ENCODE measurements at places on chromosomes 2 and 18. TPM values are rescaled to one million over a fixed set of nuclear protein-coding genes. Genes with fewer than 3 reads are reported as not detected.

DNA sequence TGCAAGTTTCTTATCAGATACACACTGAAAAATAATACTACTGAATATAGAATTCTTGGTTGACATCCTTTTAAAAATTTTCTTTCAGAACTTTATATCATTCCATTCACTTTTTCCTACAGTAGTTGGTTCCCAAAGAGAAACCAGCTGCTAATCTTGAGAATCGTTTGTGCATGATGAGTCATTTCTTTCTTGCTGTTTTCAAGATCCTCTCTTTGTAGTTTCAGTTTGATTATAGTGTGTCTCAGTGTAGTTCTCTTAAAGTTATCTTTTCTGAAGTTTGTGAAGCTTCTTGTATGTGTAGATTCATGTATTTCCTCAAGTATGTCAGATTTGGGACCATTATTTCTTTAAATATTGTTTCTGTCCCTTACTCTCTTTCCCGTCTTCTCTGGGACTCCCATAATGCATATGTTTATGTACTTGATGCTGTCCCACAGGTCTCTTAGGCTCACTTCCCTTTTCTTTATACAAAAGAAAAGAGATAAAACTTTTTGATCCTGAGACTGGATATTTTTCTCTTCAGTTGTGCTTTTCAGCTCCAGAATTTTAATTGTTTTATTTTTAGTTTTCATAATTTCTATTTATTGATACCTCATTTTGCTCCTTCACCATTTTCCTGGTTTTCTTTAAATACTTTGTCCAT lies 801.0 kb downstream of the TDRD15 start:
- no peak for DNase-seq

DNA sequence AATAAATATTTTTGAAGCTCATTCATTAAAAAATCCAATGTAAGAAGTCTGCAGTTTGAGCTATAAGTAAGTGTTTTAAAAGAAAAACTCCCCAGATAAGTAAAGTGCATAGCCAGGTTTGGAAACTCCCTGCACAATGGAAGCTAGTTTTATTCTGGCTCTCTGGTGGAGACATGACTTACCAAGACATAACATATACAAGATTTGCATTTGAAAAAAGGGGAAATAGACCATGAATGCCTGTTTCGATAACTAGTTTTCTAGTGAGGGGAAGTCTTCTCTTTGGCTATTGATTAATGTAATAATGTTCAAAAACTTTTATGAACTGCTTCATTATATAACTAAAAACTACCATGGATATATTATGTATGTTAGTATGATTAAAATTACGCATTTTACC lies 435.2 kb downstream of the ARHGAP15 start:
- DNase-seq: no peak

Gene LHCGR
- not detected for total RNA-seq

DNA sequence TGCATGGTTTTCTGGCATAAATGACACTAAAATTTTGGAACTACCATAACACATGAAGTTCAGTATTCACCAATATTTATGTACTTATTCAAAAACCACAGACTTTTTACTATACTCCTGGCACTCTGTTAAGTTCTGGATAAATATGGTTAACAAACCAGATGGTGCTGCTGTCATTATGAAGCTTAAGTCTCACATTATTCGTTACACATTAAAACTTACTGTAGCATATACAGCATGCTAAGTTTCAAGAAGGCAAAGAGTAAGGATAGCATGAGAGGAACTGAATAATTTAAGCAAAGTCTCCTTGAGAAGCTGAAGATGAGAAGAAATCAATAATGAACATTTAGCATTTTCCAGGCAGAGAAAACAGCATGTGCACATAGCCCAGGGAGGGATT lies 929.5 kb downstream of the NRXN1 start:
- DNase-seq: no peak

Gene GALNT13
- total RNA-seq: not detected

GRCh38 chr2:11343650-11344341 lies 640 bp downstream of the ROCK2 start:
- peak; percentile 37 for DNase-seq

GRCh38 chr2:156083763-156084493 lies 248.6 kb downstream of the NR4A2 start:
- no peak for DNase-seq

DNA sequence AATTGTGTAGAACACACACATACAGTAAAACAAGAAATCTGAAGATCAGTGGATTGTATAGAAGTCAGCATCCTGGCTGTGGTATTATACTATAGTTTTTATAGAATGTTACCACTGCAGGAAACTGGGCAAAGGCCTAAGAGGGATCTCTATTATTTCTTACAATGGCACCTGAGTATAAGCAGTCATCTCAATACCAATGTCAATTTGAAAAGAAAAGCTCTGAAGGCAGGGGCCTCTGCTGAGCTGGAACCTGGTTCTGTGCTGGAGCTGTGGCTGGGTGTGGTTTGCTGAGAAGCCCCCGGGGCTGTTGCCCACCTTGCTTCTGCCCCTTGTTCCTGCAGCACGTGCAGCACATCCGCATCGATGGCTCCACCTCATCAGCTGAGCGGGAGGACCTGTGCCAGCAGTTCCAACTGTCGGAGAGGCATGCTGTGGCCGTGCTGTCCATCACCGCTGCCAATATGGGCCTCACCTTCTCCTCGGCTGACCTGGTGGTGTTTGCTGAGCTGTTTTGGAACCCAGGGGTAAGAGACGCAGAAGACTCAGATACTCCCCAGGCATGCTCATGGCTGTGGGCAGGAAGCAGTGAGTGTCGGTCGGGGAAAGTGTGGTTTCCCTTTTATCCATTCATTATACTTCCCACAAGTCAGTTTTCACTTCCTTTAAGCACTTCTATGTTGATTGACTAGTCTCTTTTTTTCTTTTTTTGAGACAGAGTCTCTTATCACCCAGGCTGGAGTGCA lies 23.5 kb upstream of the RPL37A start:
- DNase-seq: peak; percentile 46

DNA sequence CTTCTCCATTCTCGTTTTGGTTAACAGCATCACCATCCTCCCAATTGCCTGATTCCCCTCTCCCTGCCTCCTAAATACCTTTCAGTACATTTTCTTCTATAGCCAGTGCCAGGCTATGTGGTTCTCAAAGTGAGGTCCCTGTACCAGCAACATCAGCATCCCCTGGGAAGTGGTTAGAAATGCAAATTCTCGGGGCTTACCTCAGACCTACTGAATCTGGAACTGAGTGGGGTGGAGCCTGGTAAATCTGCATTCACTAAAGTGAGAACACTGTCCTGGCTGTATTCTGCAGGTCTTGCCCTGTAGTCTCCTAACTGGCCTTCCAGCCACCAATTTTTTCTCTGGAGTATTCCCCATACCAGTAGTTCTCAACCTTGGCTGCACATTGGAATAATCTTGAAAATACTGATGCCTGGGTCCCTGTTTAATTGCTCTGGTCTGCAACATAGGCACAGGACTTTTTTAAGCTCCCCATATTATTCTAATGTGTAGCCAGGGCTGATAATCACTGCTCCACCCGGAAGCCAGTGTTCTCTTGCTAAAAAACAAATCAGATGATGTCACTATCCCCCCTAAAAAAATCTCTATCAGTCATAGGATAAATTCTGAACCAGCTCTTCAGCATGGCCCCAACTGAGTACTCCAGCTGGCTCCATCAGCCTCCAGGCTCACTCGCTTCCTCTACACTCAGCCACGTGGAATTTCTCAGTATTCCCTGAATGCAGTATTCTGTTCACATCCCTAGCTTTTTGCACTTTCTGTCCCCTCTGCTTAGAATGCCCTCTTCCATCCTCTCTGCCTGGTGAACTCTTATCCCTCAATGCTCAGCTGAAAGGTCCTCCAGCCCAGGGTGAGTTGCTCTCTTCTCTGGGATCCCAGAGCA lies 98.4 kb downstream of the CDK15 start:
- no peak for DNase-seq

Gene SAG
- total RNA-seq: not detected

Gene SERPINB11
- total RNA-seq: not detected

- DNase-seq: no peak
These were observed 59.0 kb downstream of the TACR1 start for GRCh38 chr2:75140288-75140687.

- DNase-seq: no peak
These were observed 15.5 kb downstream of the GTF2A1L start for GRCh38 chr2:48633143-48633542.

DNA sequence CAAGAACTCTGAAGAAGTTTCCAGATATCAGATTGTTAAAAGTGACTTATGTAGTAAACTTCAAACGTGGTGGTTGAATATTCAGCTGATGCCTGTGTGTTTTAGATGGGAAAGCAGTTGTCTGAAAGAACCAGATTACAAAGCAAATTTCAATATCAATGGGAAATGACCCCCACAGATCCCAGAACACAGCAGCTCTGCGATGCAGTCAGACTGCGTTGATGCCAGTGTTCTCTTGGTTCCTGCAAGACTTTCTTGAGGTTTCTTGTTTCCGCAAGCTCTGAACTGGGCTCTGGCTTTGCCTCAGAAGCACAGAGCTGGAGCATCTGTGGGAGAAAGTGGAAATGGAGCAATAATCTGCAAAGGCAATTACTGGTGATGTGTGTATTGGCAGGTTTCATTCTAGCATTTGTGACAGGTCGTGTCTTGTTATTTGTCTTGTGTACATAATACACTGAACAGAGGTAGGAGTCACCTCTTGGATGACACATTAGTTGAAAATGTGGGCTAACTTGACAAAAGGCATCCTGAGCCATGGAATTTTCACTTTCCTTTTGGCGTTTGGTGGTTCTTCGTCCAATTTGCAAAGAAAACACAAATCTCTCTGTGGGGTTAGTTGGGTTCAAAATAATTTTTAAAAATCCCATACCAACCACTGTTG lies 10.8 kb upstream of the LYPD6B start:
- no peak for DNase-seq

GRCh38 chr2:102801098-102801718 lies 39.4 kb downstream of the TMEM182 start:
- no peak for DNase-seq

Gene CD207
- total RNA-seq: not detected

GRCh38 chr18:43714343-43715010 lies 437.2 kb upstream of the SYT4 start:
- DNase-seq: no peak

Gene SPC25
- 52.2 TPM for total RNA-seq

Gene UGT1A6
- total RNA-seq: not detected

- DNase-seq: no peak
These were observed 390.7 kb downstream of the METTL4 start for GRCh38 chr18:2180586-2180985.

Gene LOXL3
- total RNA-seq: 0.15 TPM

GRCh38 chr2:48574353-48575287 lies 43.0 kb upstream of the GTF2A1L start:
- no peak for DNase-seq

GRCh38 chr2:195322324-195322723 lies 334.7 kb upstream of the SLC39A10 start:
- DNase-seq: no peak

Gene ZDBF2
- 9.7 TPM for total RNA-seq

- DNase-seq: no peak
These were observed 223.6 kb downstream of the CDH20 start for GRCh38 chr18:61556862-61557261.

DNA sequence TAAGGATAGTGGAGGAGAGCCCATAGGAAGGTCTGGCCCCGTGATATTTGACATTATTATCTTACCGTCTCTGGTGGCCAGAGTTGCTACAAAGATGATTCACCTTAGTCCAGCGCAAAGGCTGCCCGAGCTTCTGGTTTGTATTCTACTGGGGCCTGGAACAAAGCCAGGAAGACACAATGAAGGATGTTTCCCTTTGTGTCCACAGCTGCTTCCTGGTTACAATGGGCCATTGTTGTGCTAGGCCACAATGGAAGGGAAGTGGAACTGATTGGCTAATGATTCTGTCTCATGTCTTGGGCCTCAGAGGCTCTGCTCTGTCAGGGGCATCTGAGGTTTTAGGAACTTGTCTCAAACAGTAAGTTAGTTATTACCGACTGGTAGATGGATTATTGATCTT lies 132.2 kb downstream of the TDRD15 start:
- no peak for DNase-seq

GRCh38 chr2:229701062-229701461 lies 13.3 kb downstream of the DNER start:
- no peak for DNase-seq

- no peak for DNase-seq
These were observed 55.1 kb downstream of the RHOB start for GRCh38 chr2:20501974-20502373.

Gene ERFE
- total RNA-seq: not detected

Gene MEP1B
- not detected for total RNA-seq

DNA sequence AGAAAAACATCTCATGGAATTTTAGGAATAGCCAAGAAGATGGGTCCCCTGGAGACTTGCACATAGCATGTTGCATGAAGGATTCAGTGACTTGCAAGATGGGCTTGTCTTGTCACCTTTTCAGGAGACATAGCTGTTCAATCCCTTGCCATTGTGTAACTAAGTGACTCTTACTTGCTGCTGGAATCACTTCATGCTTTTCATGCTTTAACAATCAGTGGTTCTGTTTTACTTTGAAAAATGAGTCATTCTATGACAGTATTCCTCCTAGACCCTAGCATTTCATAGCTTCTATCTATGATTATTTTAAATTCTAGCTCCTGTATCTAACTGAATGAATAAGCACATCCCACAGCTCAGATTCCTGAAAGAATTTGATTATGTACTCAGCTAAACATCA lies 2.8 kb downstream of the KYNU start:
- DNase-seq: no peak

DNA sequence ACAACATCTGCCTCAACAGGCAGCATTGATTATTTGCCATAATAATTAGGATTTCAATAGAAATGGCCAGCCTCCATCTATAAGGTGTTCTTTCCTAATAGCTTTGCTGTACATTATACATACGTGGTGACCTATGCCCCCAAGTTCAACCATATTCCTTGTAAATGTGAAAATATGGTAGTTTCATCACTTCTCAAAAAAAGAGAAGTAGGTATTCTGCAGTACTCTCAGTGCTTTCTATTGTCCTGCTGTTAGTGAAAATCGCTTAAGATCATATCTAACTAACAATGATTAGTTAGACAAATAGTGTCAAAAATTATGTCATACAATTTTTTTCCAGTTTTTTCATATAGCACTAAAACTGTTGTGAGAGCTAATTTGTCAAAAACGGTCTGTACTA lies 79.6 kb downstream of the SLC4A10 start:
- DNase-seq: no peak

DNA sequence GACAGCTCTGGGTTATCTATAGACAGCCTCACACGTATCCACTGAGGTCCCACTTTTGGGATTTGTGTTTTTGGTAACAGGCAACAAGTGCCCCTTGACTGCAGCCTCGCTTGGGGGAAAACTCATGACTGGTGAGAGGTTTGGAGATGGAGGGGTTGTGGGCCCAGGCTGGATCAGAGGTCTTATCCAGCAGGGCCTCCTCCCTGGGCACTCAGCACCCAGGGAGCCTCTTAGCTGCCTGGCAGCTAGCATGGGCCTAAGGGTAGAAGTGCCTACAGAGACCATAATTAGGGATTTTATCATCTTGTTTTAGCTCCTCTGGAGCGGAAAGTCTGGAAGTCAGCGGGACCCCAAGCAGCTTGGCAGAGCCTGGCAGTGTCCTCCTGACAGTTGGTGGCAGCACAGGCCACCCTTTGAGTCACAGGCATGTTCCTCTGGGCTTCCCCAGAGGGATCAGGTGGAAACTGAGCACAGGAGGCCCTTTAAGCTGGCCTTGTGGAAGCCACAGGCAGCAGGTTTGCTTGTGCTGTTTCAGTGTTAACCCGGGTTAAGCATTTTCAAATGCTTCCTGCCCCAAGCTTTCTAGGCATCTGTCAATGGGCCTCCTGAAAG lies 143.1 kb downstream of the KCTD1 start:
- no peak for DNase-seq
